ENCODE measurements at places on chromosomes 2 and 18. TPM values are rescaled to one million over a fixed set of nuclear protein-coding genes. Genes with fewer than 3 reads are reported as not detected.

FAM228B gene
- total RNA-seq, result 29.6 TPM

CEP76 gene
- total RNA-seq, result 3.7 TPM

DNA sequence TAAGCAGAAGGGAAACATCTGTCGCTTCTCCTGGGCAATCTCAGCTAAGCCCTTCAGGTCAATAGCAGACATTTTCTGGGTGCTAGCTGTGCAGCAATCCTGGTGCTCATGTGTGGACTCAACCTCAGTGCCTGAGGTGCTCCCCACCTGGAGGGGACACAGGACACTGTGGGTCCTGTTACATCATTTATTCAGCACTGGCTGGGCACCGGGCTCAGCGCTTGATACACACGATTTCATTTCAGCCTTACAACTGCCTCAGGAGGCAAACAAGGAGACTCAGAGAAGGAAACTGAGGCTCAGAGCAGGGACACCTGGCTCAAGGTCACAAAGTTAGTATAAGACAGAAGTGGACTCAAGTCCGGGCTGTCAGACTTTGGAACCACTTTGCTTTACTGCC is 46.7 kb downstream of the MARCO start:
- DNase-seq, result no peak

DNA sequence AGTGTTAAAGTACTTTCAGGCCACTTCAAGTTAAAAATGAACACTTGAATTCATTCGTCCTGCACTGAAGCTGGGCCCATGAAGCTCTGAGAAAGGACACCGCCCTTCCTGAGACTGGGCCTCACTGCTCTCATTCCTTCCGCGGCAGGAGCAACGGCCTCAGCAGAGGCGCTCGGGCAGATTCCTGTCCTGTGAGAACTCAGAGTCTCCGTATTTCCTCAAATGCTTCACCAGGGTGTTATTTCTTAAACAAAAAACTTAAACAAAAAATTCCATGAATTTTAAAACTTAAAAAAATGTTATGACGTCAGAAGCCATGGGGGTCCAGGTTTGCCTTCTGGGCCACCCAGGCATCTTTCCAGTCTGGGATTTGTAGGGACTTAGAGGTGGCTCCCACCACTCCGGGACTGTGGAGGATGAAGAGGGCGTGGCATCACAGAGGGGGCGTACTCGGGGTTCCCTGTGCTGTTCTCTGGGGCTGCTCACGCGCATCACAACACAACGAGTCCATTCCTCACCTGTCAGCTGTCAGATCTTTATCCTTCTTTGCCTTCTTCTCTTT is 115.9 kb upstream of the ASB18 start:
- no peak for DNase-seq

ITGAV gene
- 178 TPM for total RNA-seq

- no peak for DNase-seq
These were observed 11.3 kb downstream of the HYCC2 start for GRCh38 chr2:201059961-201060755.

RGPD4 gene
- total RNA-seq, result not detected

TXNL4A gene
- total RNA-seq, result 92.0 TPM

GRCh38 chr2:182047544-182047943 is 61.9 kb downstream of the PPP1R1C start:
- no peak for DNase-seq

GRCh38 chr2:216416571-216417307 is 4.5 kb downstream of the SMARCAL1 start:
- peak; percentile 40 for DNase-seq

IGFBP5 gene
- 138 TPM for total RNA-seq
